NCI-H1092 treated with DMSO at 0.1 percent for 48 hours (cell line): ENCODE measurements at places on chromosomes 7 and 10.

- no peak for DNase-seq
These were observed 39.3 kb downstream of the SEPTIN7 start for GRCh38 chr7:35839860-35840854.

- DNase-seq: no peak
These were observed 95.8 kb upstream of the ABCB5 start for GRCh38 chr7:20519645-20520044.

DNA sequence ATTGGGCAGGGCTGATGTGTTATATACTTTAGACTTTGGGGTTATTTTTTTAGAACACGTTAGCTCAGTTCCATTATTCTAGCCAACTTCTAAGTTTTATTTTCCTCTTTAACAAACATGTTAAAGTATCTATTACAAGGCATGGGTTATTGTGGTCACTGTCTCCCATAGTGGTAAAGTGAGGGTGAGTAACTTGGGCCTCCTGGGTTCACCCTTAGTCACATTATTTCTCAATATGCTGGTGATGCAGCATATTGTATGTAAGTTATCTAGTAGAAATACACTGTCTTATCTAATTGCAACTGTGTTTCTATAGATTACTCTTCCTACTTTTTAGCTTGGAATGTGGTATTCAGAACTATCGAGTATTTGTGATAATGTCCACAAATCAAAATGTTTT, 65.9 kb downstream of the BBS9 start:
- DNase-seq: no peak

DNA sequence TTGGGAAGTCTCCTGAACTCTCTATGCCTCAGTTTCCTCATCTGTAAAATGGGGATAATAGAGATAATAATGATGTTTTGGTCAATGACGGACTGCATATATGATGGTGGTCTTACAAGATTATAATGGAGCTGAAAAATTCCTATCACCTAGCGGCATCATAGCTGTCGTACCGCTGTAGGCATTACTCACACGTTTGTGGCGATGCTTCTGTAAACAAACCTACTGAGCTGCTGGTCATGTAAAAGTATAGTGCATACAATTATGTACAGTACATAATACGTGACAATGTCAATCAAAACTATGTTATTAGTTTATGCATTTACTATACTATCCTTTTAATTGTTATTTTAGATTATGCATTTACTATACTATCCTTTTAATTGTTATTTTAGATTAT, 339.1 kb upstream of the NPVF start:
- DNase-seq: no peak

- DNase-seq: no peak
These were observed 7.1 kb downstream of the HECW1 start for GRCh38 chr7:43119371-43120075.
